ENCODE measurements at places on chromosomes 5 and 9.

DNA sequence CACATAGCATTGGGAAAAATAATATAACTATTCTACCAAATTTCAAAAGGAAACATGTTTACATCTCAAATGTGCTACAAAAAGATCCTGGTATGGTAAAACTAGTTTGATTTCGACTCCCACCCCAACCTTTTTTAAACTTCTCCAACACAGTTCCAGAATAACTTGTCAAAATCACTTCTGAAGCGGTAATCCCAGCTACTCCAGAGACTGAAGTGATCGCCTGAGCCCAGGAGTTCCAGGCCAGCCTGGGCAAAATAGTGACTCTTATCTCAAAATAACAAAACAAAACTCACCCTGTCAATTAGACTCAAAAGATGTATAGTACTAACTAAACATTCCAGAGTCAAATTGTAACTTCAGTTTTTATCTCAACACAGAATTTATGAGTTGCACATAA is 71.3 kb upstream of the RNF38 start:
- DNase-seq: no peak

DNA sequence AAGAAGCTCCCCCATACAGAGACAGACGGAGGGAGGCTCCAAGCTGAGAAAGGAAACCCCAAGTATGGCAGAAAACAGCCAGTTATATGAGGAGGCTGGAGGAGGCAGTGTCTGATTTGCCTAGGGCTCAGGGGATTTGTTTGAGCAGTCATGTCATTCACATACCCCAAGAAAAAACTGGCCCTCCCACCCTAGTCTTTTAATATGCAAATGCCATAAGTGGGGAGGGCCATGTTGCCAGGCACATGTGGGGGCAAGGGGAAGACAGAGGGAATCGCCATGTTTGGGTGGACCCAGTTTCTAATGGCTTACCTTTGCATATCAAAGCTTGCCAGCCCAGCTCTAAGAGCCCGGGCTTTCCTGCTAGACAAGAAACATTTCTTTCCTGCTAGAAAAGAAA is 1163.8 kb downstream of the TAF11L14 start:
- DNase-seq: no peak

GRCh38 chr5:91382530-91383026 is 539 bp downstream of the ARRDC3 start:
- DNase-seq: peak; percentile 47

DNA sequence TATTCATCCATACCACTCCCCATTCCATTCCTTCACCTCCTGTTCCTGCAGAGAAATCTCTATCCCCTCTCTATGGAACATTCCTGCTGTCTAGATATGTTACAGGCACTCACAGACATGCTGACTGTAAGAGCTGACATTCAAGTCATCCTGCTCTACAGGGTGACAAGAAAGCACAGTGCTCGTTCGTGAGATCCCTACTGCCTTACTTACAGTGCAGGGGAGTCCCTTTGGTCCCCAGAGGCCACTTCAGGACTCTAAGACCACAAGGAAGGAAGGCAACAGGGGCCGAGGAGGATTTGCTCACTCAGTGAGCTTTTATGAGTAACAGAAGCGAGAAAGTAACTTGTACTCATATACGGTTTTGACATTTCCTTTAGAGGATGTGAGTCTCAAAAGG is 110.5 kb downstream of the GAS1 start:
- DNase-seq: no peak

DNA sequence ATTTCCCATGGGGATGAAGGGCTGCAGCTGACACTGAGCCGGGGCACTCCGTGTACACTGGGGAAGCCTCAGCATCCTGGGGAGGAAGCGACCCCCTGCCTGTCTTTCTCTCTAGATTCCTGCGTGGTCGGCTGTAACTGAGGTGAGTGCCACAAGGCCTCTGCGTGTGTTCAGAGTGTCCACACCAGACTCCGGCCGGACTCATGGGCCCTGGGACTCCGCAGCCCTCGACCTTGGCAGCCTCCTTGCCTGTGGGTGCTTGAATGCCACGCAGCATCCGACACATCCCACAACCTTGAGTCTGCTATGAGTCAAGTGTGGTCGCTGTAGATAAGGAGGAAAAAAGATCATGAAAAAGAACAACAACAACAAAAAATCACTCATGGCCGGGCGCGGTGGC is 23.4 kb downstream of the PAEP start:
- DNase-seq: no peak

GRCh38 chr5:90223756-90224155 is 185.8 kb downstream of the CETN3 start:
- DNase-seq: no peak

GRCh38 chr5:78829811-78830527 is 155.1 kb downstream of the ARSB start:
- no peak for DNase-seq

GRCh38 chr9:32218100-32218767 is 166.2 kb upstream of the ACO1 start:
- no peak for DNase-seq

DNA sequence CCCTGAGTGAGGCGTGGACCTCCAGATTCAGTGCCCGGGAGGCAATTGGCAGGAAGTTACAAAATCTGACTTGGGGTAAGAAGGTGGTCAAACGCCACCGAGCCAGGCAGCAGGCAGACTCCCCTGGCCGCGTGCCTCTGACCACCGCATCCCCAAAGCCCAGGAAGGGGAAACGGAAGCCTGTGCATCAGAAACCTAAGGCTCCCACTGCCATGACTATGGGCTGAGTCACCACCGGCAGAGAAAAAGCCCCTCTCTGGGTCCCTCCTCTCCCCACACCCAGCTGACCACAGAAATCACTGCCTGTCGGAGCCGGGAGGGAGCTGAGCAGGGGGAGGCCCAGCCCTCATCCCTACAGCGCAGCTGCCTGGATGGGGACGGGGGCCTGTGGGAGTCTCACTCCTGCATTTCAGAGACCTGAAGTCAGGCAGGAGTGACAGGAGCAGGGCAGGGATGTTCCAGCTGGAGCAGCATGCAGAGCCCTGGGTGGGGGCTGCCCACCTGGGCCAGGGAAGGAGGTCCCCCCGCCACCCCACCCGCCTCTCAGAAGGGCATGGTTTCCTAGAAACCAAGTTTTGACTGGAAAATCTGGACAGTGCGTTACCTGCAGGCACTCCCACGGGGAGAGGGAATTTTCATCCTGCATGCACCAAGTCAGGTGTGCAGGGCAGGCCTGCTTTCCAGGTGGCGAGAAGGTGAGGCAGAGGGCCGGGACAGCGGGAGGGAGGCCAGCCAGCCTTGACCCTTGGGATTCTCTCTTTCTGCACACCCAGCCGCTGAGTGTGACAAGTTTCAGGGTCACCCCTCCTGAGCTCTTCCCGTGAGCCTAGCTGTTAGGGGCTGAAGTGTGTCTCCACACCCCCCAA is 68.2 kb downstream of the LRSAM1 start:
- DNase-seq: no peak

- DNase-seq: no peak
Measured at GRCh38 chr9:14437354-14438231, 123.7 kb upstream of the NFIB start.

Measured in right renal cortex interstitium (tissue), 3 donors.